ENCODE measurements at places on chromosomes 1 and 21.

GRCh38 chr21:41562101-41563000 lies 54.4 kb upstream of the TMPRSS2 start:
- DNase-seq, result no peak

- no peak for DNase-seq
Observed at GRCh38 chr1:12417389-12417788, 187.6 kb downstream of the VPS13D start.

DNA sequence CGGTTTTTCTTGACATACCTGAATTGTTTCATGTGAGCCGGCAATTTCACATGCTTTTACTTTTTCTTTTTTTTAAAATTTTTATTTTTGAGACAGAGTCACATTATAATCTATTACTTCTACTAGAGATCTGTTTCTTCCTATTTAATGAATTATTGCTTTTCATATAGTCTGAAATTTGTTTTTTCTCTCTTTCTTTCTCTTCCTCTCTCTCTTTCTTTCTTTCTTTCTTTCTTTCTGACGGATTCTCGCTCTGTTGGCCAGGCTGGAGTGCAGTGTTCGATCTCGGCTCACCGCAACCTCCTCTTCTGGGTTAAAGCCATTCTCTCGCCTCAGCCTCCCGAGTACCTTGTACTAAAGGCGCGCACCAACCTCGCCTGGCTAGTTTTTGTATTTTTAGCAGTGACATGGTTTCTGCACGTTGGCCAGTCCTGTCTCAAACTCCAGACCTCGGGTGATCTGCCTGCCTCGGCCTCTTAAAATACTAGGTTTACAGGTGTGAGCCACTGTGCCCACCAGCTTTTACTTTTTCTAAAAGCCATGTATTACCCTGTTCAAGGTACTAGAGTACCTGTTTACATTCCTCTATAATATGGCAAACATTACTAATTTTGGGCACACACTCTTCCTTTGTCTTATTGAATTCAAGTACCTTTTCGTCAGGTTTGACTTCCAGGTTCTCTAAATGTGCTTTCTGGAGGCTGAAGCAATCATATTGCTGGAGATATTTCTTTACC lies 86.5 kb upstream of the RHOU start:
- no peak for DNase-seq

- DNase-seq, result no peak
Observed at GRCh38 chr1:209611771-209612570, 28.5 kb downstream of the CAMK1G start.

GRCh38 chr1:186839041-186839400 lies 10.3 kb downstream of the PLA2G4A start:
- no peak for DNase-seq

- DNase-seq, result no peak
Observed at GRCh38 chr1:73943270-73943669, 254.7 kb downstream of the LRRIQ3 start.

GRCh38 chr1:54006508-54006907 lies 11.5 kb downstream of the LDLRAD1 start:
- DNase-seq, result no peak

- DNase-seq, result no peak
Observed at GRCh38 chr1:25694167-25695007, 77.8 kb downstream of the MAN1C1 start.

- DNase-seq, result no peak
Observed at GRCh38 chr1:191240925-191241324, 763.3 kb upstream of the BRINP3 start.

DNA sequence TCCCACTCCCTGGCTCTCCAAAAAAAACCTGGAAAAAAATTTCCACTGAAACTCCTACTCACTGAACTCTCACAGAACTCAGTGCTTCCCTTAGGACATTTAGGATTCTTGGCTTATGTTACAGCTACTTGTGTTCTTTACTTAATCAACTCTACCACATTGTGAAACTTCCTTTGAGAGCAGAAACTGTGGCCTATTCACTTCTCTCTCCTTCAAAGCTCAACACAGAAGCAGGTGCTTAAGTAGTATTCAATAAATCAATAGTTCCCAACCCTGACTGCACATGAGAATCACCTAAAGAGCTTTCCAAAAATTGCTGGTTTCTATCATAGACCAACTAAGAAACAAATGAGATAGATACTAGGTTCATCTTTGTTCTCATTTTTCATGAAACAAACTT lies 67.9 kb upstream of the DMRTA2 start:
- DNase-seq, result no peak

DNA sequence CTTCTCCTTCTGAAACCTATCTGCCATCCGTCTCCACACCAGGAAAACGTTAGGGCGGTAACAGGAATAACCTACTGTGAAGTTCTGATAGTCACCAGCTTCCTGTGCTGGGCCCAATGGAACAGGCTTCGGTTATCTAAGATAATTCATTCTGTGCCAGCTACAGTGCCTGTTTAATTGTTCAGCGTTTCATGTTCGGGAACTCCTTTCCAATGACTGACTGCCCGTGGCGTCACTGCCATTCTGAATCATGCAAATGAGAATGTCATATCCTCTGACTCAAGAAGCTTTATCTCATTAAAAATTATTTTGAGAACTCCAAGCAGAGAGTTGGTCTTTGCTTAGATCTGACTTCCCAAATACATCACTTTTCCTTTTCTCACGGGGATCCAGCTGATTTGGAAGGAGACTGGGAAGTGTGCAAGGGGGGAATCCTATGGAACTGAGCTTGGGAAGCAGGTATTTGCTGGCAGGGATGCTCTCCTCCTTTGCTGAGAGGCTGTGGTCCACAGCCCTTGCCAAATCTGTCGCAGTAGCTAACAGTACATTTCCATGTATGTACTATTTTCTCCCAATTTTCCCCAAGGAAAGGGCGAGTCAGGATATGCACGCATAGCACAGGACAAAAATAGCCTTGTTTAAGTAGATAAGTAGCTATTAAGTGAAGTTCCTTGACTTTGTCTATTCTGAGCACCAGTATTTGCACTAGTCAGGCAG lies 358.7 kb downstream of the LTN1 start:
- DNase-seq, result no peak

- no peak for DNase-seq
Observed at GRCh38 chr1:54767526-54767925, 3.2 kb upstream of the PARS2 start.

DNA sequence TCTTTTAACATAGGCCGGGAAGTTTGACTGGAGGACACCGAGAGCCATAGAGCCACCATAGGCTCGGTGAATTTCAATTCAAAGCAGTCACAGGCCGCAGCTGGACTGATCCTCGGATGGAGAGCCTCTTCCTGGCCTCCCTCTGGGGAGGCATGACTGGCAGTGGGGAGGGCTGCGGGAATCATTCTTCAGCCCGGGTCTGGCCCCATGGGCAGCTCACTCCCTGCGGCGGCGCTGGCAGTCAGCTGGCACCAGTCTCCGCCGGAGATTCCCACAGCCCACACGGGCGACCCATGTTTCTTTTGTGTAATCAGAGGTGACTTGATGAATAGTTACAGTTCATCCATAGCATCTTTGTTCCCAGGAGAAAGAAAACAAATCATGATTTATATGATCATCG lies 10.6 kb downstream of the ESPN start:
- DNase-seq, result no peak

- no peak for DNase-seq
Observed at GRCh38 chr1:2523191-2523890, 3.1 kb downstream of the PANK4 start.

- no peak for DNase-seq
Observed at GRCh38 chr1:239458144-239458500, 71.8 kb downstream of the CHRM3 start.

- no peak for DNase-seq
Observed at GRCh38 chr1:184945678-184946412, 28.5 kb downstream of the NIBAN1 start.

GRCh38 chr1:205355075-205355453 lies 1.7 kb downstream of the KLHDC8A start:
- DNase-seq, result no peak

GRCh38 chr1:162347281-162347680 lies 29.4 kb downstream of the SPATA46 start:
- DNase-seq, result no peak

DNA sequence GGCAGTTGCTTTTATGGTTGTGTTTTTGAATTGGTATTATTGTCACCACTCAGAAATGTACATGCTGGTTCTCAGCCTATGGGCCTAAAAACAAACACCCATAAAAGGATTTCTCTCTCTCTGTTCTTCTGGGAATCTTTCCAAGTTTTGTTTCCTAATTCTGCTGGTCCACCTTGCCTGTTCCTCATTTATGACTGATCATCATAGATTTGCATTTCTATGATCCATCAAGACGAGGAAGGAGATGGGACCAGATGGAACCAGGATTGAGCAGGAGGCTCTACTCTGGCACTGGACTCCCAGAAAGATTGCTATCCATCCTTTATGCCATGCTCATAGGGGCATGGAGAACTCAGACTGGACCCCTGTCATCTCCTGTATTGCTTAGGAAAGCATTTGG lies 162.2 kb downstream of the C1orf94 start:
- no peak for DNase-seq
